ENCODE measurements at places on chromosomes 5 and 9.

- no peak for DNase-seq
These were observed 188.8 kb upstream of the IRX4 start for GRCh38 chr5:2071562-2071961.

DNA sequence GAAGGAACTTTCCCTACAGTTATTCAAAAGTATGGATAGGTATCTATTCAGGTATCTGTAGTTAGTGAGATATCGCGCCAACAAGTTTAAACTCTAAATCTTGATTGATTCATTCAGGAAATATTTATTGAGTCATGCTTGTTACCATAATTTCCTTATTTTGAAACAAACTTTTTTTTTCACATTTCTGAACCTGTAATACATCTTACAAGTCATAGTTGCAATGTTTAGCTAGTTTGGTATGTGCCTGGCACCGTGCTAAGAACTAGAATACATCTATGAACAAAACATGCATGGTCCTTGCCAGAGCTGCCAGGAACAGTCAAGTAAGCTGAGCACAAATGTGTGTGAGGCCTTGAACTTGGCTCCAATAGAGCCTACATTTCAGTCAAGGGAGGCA, 226.4 kb downstream of the PCSK5 start:
- no peak for DNase-seq

DNA sequence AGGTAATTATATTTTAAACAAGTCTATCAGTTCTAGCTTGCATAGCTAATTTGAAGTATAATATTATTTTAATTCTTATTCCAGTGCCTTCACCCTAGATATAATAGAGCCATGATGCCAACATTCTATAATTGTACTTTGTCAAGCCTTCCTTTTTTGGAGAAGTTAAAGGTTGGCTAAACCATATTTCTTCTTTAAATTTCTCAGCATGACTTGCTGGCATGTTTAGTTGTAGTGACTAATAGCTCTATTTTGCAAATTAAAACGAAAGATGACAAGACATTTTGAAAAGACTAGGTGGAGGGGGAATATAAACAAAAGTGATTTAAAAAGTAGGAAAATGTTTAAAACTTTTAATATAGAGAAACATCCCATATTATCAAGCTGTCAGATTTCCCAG, 400.7 kb downstream of the PSAT1 start:
- no peak for DNase-seq

GRCh38 chr9:102202126-102202525, 463.7 kb upstream of the GRIN3A start:
- no peak for DNase-seq

DNA sequence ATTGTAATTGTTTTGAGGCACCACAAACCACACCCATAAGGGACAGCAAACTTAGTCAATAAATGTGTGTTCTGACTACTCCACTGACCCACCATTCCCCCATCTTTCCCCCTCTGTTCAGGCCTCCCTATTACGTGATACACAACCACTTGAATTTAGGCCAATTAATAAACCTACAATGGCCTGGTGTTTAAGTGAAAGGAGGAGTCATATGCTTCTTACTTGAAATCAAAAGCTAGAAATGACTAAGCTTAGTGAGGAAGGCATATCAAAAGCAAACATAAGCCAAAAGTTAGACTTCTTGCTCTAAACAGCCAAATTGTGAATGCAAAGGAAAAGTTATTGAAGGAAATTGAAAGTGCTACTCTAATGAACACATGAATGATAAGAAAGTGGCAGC, 14.6 kb downstream of the ZBTB43 start:
- no peak for DNase-seq

DNA sequence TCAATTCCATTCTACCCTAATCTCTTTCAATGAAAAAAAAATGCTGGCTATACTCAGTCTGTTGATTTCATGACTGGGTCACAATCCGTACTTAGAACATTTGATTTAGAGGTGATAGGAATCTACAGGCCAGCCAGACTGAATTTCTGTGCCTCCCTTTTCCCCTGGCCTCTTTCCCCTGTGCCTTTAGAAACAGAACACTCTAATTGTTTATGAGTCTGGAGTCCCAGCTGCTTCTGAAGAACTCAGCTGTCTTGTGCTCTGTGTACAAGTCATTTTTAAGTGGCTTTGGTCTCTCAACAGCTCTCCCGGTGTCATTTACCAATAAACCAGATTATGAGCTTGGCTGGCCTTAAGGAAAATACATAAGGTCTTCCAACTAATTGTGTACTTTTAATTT, 94.1 kb upstream of the ITGA2 start:
- DNase-seq, result peak; percentile 83

DNA sequence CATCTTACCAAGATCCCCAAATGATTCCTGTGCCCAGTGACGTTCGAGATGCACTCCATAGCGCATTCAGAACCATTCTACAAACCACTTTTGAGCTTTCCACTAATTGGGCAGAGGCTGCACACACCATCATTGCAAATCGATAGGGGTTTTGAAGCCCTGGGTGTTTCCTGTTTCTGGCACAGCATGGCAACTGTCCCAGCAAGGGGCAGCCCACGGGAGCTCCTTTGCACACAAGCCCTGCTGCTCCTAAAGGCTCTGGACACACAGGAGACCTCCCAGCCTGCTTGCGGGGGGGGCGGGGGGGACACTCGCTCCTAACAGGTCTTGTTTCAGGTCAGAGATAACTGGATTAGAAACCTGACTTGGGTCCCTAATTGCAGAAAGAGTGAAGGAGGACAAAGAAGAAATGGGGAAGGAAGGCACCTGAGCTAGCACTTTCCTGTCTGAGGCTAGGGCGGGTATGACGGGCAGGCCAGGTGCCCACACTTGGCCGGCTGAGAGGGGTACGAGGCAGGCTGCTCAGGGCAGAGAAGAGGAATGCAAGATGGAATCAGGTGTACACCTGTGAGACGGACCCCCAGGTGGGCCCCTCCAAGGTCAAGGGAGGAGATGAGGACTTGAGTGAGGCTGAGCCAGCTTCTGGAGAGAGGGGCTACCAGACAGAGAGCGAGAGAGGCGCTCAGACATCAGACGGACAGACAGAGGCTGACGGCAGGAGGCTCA, 820 bp downstream of the FBP1 start:
- no peak for DNase-seq

DNA sequence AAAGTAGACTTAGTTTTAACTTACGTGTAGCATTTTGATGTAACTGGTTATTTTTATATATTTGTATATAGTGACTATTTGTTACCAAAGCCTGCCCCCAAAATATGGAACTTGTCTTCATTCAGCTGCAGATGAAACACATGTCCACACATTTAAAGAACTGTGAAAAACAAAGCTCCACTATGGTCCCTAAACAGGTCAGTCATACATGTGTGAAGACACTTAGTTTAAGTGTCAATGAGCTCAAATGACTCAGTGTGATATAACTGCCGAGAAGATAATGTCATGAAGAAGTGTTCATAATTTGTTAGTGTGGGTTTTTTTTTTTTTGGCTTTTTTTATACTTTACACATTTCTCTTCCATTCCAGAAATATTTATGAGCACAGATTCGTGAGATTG, 28.2 kb downstream of the HAVCR1 start:
- no peak for DNase-seq

- peak; percentile 92 for DNase-seq
These were observed 845 bp upstream of the NR4A3 start for GRCh38 chr9:99820685-99821395.

- DNase-seq, result no peak
These were observed 170.1 kb upstream of the TARS1 start for GRCh38 chr5:33270671-33271070.

GRCh38 chr5:112025757-112026156, 268.8 kb upstream of the NREP start:
- no peak for DNase-seq

GRCh38 chr9:14348373-14349145, 34.6 kb upstream of the NFIB start:
- DNase-seq, result peak; percentile 46

DNA sequence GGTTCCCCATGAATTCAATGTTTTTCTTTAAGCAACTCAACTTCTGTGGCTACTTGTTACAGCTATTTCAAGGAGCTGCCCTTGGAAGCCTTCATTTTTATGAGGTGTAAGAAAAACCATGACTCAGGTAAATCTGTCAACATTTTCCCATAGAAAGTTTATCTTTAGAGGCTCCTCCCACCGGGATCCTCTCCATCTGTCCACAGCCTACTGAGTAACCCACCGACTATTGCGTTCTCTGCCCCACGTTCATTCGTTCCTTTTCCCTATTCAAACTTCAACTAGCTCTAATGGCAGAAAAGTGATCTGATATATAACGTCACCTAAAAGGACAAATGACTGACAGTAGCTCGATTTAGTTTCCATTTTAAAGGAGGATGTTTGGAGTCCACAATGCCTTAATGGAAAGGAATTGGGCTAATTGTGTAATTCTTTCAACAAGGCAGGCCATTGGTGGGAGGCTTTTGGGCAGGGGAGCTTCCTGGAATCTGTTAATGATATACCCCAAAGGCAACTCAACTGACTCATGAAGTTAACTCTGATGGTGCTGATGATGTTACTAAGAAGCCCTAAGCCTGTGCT, 29.3 kb upstream of the NR3C1 start:
- no peak for DNase-seq

GRCh38 chr5:56671571-56671970, 143.8 kb upstream of the MAP3K1 start:
- DNase-seq, result peak; percentile 36

DNA sequence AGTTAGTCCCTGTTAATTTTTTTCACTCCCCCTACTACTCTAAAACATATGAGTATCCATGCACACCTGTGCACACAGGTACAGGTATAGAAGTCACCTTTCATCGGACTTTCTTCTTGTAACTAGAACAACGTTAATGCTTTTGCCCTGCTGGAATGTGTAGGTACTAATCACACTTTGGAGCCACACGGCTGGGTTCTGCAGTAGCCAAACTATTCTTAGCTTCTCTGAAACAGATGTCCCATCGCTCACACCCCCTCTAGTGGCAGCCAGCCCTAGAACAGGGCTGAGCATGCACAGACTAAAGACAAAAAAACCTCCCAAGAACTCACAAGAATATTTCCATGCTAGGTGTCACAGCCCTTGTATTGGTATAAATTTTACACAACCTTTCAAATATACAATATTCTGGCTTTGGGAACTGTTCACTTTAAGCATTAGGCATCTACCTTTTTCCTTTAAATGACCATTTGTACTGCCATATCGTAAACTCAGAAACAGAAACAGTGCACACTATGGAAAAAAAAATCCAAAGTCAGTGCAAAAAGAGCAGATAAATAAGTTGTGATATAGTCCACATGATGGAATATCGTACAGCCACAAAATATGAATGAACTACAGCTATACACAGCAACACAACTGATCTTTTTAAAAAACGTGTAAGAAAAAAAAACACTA, 64.0 kb downstream of the RETREG1 start:
- peak; percentile 63 for DNase-seq

GRCh38 chr5:37836592-37837413, 3.0 kb downstream of the GDNF start:
- peak; percentile 65 for DNase-seq

GRCh38 chr5:132877938-132878337, 4.5 kb downstream of the LEAP2 start:
- peak; percentile 66 for DNase-seq

DNA sequence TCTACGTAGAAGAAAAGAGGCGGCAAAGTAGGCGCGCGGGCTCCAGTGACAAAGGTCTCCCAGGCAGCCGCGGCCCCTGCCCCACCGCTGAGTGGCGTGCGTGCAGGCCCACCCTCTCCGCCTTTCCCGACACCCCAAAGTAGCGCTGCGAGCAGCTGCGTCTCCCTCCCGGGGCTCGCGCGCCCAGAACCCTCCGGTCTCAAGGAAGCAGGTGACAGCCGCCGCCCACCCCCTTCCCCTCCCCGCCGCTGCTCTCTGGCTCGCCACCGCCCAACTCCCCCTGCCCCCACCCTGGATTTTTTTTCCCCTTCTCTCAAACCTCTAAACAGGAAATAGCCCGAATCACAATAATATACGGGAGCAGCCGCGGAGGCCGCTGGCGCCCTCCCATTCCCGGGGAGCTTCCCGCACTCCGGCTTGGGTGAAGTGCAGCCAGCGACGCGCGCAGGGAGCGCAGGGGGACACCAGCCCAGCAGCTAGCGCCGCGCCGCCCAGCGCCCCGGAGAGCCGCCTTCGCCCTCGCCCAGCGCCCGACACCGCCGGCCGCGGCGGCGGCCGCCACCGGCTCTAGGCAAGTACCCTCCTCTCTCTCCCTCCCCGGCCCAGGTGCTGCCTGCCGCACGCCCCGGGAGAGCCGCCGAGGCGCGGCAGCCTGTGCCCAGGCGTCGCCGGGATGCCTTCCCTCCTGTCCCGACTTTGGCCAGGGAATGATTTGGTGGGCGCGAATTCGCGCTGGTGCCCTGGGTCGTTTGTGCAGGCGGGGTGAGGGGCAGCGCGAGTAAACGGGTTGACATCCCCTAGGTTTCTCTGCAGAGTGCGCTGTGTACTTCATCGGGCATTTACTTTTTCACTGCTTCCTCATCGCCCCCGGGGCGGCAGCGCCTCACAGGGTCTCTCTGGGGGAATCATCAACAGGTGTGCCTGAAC, 52.7 kb upstream of the TJP2 start:
- DNase-seq, result peak; percentile 42

- no peak for DNase-seq
These were observed 176.8 kb downstream of the MACROH2A1 start for GRCh38 chr5:135222171-135222681.

GRCh38 chr5:91200692-91201091, 182.4 kb downstream of the ARRDC3 start:
- DNase-seq, result no peak

DNA sequence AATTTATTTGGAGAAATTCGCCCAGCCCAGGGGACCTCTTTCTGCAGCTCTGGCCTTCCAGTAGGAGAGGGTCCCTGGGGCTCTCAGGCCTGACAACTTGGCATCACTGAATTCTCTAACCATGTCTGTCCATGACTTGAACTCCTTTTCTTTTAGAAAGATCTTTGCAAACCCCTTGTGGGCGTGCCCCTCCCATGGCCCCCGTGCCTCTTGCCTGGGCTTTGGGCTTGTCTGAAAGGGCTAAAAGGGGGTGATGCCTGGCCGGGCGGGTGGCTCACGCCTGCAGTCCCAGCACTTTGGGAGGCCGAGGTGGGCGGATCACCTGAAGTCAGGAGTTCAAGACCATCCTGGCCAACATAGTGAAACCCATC, 3.2 kb upstream of the SQSTM1 start:
- DNase-seq, result no peak

GRCh38 chr5:9361835-9362234, 184.0 kb downstream of the SEMA5A start:
- peak; percentile 58 for DNase-seq

DNA sequence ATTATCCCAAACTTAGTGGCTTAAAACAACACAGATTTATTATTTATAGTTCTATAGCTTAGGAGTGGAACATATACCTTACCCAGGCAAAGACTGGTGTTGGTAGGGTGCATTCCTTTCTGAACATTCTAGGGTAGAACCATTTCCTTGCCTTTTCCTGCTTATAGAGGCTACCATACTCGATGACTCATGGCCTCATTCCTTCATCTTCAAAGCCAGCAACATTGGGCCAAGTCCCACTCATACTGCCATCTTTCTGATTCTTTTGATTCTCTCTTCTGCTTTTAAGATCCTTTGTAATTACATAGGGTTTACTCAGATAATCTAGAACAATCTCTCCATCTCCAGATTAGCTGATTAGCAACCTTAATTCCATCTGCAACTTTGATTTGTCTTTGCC, 452.7 kb upstream of the KLF4 start:
- DNase-seq, result no peak

GRCh38 chr5:111225926-111226325, 1.7 kb downstream of the CAMK4 start:
- DNase-seq, result no peak

- no peak for DNase-seq
These were observed 1080.3 kb downstream of the NR2F1-AS1 start for GRCh38 chr5:92500752-92501151.
